ENCODE measurements at places on chromosomes 12 and 14. TPM values are rescaled to one million over a fixed set of nuclear protein-coding genes. Genes with fewer than 3 reads are reported as not detected.

Gene STXBP6
- total RNA-seq = 15.8 TPM

Gene BICDL1
- total RNA-seq = under 0.01 TPM

Gene SDSL
- 5.9 TPM for total RNA-seq

Gene TMEM120B
- 8.8 TPM for total RNA-seq

Gene SLC10A1
- total RNA-seq = not detected

Gene LUM
- 100 TPM for total RNA-seq

Gene GARIN6
- not detected for total RNA-seq

Gene WDR20
- total RNA-seq = 15.1 TPM

Gene TAS2R19
- total RNA-seq = not detected

Gene KRT77
- not detected for total RNA-seq

Gene AP1G2
- total RNA-seq = 18.6 TPM

Gene CLEC14A
- total RNA-seq = 6.2 TPM

Gene FBXW8
- 14.1 TPM for total RNA-seq

Gene CBLN3
- 0.74 TPM for total RNA-seq

Gene KRT73
- not detected for total RNA-seq

Gene ABCB9
- 7.7 TPM for total RNA-seq

Gene AMDHD1
- total RNA-seq = not detected

Gene WASHC3
- total RNA-seq = 67.9 TPM

Gene BCL7A
- total RNA-seq = 6.1 TPM

Gene SPX
- total RNA-seq = 1.2 TPM
